ENCODE measurements at places on chromosomes 3 and 15.

DNA sequence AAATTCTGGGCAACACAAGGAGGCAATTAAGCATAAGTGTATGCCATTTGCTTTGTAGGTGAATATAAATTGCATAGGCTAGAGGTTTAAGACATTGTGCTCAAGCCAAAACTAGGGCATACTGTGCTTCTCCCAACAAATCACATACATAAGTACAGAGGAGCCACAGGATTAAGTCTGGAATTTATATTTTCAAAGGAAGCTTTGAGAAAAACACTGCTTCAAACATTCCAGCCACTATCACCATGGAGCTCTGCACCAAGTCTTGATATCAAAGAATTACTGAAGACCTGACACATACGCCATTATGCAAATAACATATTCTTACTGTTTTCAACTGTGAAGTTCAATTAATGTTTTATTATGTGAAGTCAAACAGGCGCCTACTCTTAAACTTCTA lies 119.4 kb upstream of the NPHP3 start:
- no peak for DNase-seq

DNA sequence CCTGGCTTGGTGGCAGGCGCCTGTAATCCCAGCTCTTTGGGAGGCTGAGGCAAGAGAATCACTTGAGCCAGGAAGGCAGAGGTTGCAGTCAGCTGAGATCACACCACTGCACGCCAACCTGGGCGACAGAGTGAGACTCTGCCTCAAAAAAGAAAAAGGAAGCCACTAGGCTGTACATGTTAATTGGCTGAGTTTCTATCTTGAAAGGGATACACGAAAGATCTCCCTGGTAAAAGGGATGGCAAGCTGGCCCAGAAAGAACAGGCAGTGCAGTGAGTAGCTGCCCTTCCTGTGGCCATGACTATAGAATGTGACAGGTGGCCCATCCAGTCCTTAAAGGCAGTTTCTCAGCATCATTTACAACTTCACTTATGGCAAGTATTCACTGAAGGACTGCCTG lies 12.3 kb downstream of the LRIG1 start:
- DNase-seq, result no peak

GRCh38 chr3:22318325-22318724 lies 567.3 kb upstream of the ZNF385D start:
- DNase-seq, result no peak

GRCh38 chr15:39273717-39274411 lies 307.0 kb upstream of the THBS1 start:
- DNase-seq, result no peak

DNA sequence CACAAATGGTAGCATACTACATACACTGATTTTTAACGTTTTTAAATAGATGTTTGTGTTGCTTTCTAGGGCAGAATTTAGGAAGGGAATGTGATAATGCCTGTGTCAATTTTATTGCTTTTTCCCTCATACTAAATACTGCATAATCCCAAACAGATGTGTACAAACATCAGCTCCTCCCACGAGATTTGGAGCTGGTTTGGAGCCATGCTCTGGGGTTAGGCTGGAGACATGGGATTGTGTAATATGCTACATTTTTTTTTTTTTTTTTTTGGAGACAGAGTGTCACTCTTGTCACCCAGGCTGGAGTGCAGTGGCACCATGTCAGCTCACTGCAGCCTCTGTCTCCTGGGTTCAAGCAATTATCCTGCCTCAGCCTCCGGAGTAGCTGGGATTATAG lies 80.1 kb downstream of the EBLN2 start:
- no peak for DNase-seq

DNA sequence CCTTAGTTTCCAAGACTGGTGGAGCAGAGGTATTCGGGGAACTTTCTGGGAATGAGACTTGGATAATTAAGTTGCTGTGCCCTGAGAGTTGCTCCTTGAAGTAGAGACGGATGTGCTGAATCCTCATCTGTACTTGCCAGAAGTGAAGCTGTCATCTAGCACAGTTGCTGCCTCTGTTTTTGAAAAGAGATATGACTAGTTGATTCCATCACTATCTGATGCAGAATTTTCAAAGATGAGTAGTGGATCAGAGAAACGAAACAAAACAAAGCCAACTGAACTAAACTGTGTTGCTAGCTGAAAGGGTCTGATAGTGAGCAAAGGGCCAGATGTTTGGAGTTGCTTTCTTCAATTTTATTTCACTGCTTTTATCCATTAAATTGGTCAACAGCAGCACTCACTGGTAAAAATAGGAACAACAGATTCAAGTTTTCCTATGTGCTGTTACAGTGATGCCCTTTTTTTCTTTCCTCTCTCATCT lies 52.7 kb downstream of the MITF start:
- peak; percentile 90 for DNase-seq

DNA sequence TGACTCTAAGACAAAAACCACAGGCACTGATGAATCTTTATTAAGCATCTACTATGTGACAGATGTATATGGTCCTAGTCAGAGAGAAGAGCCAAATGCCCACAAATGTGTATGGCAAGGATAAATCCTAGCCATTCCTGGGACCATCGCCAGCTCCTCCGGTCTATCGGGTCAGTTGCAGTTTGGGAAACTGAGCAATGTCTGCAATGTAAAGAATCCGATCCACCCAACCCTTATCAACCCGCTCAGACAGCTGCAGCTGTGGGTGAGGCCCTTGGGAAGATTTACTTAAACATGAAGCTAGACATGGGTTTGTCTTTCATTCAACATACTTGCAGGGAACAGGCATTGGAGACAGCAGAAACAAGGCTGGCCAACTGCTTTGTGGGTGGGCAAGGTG lies 40.5 kb upstream of the CDV3 start:
- DNase-seq, result no peak
